Hematopoietic multipotent progenitor cell treated with erythropoietin and hydrocortisone succinate and interleukin-3 and kit ligand, for 4 days (in vitro differentiated cells): ENCODE measurements at places on chromosomes 1 and 21.

- no peak for DNase-seq
Observed at GRCh38 chr1:169877800-169878491, 15.8 kb downstream of the SCYL3 start.

- DNase-seq: no peak
Observed at GRCh38 chr1:147201276-147201675, 23.9 kb downstream of the FMO5 start.

- peak; percentile 72 for DNase-seq
Observed at GRCh38 chr1:161473348-161473747, 31.9 kb upstream of the FCGR2A start.

DNA sequence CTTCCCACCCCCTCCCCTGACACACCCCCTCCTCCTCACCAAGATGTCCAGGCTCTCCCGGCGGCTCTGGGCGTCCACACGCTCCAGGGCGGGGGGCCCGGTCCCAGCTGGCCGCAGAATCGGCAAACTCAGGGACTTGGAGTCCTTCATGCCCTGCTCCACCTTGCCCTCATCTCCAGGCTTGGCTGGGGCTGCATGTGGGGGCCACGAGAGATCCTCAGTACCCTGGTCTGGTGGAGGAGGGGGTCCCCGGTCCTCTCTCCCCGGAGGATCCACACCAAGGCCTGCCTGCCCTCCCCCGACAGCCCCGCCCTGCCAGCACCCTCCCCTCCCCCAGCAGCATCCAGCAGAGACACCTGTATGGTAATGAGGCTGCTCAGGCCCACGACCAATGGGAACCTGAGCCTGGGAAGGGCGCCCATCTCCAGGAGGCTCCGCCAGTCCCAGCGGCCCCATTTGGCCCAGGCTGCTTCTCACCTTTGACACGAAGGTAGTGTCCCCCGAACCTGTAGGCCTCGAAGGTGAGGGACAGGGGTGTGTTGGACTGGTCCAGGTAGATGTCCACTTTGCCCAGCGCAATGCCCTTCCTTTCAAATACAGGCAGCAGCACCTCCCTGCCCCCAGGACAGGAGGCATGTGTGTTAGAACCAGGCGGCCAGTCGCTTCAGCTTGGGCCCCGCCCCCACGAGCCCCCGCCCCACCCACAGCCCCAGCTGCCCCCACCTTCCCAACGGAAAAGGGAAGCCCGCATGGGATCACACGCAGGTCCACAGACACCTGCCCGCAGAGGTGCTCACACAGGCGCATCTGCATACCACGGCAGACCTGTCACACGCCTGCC is 8.2 kb upstream of the TNFRSF25 start:
- DNase-seq: no peak

- DNase-seq: no peak
Observed at GRCh38 chr1:35164893-35165292, 28.1 kb downstream of the SFPQ start.

- DNase-seq: peak; percentile 92
Observed at GRCh38 chr21:45128613-45129188, 54.3 kb downstream of the ADARB1 start.

GRCh38 chr1:204670152-204670927 is 15.2 kb downstream of the LRRN2 start:
- no peak for DNase-seq

GRCh38 chr1:223136086-223136485 is 7.0 kb downstream of the TLR5 start:
- DNase-seq: no peak

GRCh38 chr1:241658081-241658793 is 6.2 kb downstream of the WDR64 start:
- DNase-seq: no peak
